Fibroblast of the conjunctiva (primary cell): ENCODE measurements at places on chromosomes 11 and 22.

GRCh38 chr11:7585816-7586215 is 72.0 kb downstream of the PPFIBP2 start:
- DNase-seq = no peak

GRCh38 chr11:58575377-58576020 is at the start of gene LPXN:
TSS of gene LPXN (minus strand) at chr11:58575856. CDS start at chr11:58575772, 84 bp downstream.
- DNase-seq = no peak

GRCh38 chr11:102295045-102295444 is 22.2 kb upstream of the BIRC3 start:
- DNase-seq = no peak

GRCh38 chr11:16572945-16573344 is 165.5 kb upstream of the C11orf58 start:
- no peak for DNase-seq

- no peak for DNase-seq
These were observed 50.7 kb upstream of the LYVE1 start for GRCh38 chr11:10619131-10619680.

DNA sequence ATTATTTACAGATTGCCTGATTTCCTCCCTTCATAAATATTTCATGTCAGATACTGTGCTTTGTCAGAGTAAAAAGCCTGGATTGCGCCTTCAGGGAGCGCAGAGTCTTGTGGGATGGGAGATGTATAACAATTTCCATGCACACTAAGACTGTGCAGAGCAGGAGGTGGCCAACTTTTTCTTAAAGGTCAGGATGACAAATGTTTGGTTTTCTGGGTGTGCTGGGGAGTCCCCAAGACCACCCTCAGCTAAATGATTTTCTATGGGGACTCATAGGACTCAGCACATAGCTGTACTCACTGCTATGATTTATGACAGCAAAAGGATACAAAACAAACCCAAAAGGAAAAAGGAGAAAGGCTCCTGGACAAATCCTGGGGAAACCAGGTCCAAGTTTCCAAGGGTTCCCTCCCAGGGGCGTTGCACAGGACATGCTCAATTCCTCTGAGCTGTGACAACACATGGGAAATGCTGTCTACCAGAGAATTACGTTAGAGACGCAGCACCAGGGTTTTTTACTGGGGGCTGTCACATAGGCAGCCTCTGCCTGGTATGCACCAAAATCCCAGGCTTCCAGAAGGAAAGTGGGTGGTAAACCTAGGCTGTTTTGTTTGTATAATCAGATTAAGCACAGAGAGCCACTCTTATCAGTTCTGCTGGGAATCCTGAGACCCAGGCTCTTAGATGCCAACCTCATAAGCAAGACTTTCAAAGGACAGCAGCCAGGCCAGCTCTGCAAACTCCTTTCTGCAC is 59.1 kb downstream of the CSNK2A3 start:
- no peak for DNase-seq

DNA sequence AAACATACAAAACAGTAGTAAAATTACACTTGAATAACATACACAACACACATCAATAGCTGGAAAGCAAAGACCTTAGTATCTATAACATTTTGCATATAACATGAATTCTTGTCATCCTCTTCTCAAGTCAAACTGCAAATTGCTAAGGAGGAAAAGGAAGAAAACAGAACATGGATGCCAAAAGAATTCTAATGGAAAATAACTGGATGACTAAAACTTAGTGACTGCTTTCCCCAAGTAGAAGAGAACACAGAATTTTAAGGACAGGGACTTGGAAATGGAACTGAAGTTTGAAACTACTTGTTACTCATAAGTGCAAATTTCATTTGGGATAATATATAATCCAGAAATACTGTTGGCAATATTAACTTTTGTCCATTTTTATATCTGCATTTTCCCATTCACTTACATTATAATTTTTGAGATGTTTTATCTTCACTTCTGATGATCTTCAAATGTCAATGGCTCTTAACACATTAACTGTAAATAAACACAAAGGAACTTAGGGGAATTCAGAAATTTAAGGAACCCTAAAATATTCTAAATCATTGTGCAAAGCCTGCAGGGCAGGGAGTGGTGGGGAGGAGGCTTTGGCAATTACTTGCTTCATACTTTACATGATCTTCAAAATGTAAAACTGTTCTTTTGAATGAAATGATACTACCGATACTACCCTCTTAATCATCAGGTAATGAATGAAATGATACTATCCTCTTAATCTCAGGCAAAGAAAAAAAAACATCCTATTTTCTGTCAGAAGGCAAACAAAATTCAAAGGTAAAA is 9.9 kb downstream of the MTMR2 start:
- no peak for DNase-seq
